LHCN-M2 (cell line): ENCODE measurements at places on chromosomes 4 and X. TPM values are rescaled to one million over a fixed set of nuclear protein-coding genes. Genes with fewer than 3 reads are reported as not detected.

Gene PAK3
- total RNA-seq: not detected in 2 replicates

Gene IGSF1
- total RNA-seq: not detected in 2 replicates

Gene NXF2
- total RNA-seq: not detected in 2 replicates

DNA sequence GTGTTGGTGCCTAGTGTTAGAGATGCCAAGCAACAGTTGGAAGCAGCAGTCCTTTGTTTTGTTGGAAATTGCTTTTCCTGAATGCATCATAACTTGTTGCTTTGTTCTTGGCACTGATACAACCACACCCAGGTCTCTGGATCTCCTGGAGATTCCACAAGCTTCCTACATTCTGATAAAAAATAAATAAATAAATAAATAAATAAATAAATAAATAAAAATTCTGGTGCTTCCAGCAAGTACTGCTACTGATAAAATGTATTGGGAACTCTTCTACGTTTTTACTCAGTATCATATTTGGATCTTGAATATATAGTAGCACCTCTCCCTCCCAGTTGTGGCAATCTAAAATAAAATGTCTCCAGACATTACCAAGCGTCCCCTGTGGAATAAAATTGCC lies 62.7 kb upstream of the GRID2 start:
- no peak for DNase-seq

GRCh38 chr4:140187316-140187695 lies 33.3 kb upstream of the MAML3 start:
- no peak for DNase-seq

DNA sequence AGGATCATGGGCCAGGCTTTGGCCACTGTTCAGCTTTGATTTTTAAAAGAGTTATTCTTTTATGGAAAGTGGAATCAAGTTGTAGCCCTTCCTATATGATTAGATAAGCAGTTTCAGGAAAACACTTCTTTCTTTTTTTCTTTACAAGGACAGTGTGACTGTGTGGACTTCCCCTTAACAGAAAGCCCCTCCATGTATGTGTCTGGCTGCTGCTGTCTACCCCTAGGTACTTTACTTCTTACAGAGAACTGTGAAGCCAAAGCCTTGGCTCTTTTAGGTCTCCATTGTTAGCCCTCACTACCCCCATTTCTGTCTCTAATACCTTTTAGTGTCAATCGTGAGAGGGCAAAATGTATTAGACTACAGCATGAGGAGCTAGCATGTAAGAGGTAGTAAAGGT lies 19.1 kb downstream of the VSIG1 start:
- no peak for DNase-seq

- DNase-seq: no peak
Measured at GRCh38 chrX:47814851-47815250, 21.9 kb upstream of the ZNF81 start.

DNA sequence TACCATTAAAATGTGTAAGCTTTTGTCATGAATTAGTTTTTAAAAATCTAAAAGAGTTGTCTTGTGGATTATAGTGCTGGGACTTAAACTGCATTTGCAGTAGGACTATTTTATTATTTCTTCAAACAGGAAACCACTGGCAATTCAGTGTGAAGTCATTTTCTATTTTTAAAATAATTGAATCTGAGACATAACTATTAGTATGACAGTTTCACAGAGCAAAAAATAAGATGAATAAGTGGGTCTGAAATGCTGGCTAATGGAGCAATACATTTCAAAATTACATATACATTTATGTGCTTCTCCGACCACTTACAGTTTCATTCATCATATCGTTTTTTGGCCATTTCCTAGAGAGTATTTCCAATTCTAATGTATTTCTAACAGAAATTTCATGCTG lies 75.3 kb upstream of the RAPGEF2 start:
- DNase-seq: no peak

DNA sequence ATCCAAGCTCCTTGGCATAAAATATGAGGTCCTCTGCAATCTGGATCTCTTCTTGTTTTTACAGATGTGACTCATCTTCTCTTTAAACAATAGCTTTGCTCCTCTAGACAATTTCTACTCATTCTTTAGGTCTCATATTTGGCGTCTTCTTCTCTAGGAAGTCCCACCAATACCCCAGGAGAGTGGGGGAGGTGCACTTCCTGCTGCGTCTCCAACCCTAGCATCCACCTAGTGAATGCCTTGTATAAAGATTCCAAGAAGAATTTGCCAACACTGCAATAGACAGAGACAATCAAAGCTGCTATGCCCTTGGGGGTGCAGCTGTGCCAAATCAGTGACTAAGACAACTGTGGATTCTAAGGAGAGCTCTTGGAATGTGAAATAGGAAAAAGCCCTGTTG lies 45.7 kb upstream of the SLC10A7 start:
- peak; percentile 19 for DNase-seq

DNA sequence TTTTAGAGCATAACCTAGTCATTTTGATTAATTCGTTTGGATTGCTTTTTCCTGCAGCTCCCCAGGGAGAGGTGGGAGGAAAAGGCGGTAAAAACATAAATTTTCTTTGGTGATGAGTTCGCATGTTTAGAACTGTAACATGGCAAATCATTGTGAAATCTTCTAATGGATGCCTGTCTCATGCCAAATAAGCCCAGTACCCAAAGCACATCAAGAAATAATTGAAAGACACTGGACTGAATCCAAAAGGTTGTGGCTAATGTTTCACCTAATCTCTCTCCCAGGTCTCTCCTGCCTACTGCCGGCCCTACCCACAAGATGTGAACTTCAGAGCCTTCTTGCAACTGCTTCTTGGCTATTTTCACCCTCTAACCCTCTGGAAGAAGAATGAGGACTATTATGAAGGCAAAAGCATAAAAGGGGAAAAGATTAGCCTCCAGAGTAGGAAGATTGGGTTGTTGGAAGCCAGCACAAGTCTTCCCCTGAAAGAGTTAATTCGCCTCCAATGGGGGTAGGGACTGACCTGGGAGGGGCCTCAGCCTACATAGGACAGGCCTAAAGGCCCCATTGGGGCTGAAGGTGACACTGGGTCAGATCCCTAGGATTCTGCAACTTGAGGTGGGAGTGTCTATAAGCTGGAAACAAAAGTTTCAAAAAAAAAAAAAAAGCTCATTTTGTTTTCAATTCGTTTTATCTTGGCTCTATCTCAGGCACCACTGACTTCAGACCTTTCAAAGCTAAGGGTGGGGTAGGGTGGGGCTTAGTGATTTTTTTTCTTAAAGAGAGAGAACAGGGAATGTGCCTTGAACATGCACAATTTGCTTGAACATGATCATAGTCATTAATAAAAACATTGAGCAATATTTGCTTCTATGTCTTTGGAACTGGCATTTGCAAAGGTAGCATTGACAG lies 278.6 kb upstream of the KLF3 start:
- no peak for DNase-seq

DNA sequence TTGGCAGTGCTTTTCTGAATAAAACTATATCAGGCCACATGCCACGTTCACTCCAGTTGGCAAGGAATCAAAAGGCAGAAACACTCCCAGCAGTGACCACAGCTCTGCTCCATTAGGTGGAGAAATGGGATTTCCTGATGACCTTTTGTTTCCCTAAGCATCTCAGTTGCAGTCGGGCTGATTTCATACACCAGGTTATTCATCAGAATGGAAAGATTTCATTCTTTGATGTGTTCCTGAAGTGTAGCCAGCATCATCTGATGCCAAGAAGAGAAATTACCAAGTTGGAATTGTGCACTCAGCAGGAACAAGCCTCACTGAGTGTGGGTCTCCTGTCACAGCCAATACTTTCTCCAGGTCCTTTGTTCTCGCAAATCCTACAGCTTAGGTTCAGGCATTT lies 193.7 kb downstream of the SPATA18 start:
- DNase-seq: no peak

DNA sequence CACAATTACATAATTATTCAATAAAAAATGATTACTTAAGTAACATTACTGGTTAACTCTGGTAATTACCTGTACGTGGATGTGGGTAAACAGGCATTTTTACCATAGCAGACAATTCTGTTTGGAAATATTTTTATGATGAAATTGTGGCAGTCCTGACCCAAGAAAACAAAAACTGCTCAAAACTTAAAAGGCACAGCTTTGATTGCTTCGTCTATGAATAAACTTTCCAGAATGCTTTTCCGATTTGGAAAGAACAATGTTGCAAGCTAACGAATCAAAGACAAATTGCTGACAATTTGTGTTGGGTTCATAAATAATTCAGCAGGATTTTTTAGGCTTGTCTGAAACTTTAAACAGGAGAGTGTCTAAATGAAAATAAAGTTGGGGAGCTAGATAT lies 150.6 kb upstream of the GYPA start:
- no peak for DNase-seq

- no peak for DNase-seq
Measured at GRCh38 chrX:39125834-39126233, 324.6 kb downstream of the MID1IP1 start.

DNA sequence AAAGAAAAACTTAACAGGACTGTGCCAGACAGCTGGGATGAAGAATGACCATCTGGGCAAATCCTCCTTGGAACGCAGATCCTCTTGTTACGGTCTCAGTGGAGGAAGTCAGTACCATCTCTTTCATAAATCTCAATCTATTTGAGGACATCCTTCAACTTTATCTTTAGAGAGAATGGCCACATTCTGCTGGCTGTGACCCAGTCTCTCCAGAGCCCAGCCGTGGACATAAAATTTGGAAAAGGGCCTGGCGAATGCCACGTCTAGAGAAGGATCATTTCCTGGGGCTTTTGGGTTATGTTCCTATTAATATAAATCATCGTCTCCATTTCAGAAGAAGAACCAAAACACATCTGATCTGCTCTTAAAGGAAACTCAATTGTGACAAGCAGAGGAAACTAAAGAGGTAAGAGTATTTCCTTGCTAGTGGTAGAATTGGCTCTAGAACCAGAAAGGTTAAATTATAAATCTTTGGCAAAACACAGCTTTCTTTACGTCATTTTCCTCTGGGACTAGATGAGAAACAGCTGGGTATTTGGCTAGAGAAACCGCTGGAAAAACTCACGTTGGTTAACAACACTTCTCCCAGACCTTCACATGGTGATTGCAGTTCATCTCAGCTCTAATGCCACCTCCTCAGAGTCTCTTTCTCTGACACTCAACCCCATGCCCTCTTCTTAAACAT lies 164.7 kb downstream of the CHIC2 start:
- peak; percentile 76 for DNase-seq
